Thoracic aorta endothelial cell (primary cell): ENCODE measurements at places on chromosomes 5 and 9. TPM values are rescaled to one million over a fixed set of nuclear protein-coding genes. Genes with fewer than 3 reads are reported as not detected.

PCDHB12 gene
- total RNA-seq, result 0.07 and 0.27 TPM in 2 replicates

SHISAL2B gene
- total RNA-seq, result not detected in 2 replicates

NR2F1-AS1 gene
- 19.1 and 21.5 TPM in 2 replicates for total RNA-seq

GARIN3 gene
- total RNA-seq, result not detected in 2 replicates

MAMDC2 gene
- total RNA-seq, result 8.1 and 20.5 TPM in 2 replicates

NUTM2G gene
- total RNA-seq, result not detected in 2 replicates

OR13C8 gene
- total RNA-seq, result not detected in 2 replicates

SMIM33 gene
- total RNA-seq, result 0.13 TPM in 1 of 2 replicates, not detected in the other

PRDM9 gene
- total RNA-seq, result not detected in 2 replicates

FOXD4L3 gene
- 0.27 TPM in 1 of 2 replicates, not detected in the other for total RNA-seq

IFNA21 gene
- total RNA-seq, result not detected in 2 replicates

PRR16 gene
- 0.29 and 0.66 TPM in 2 replicates for total RNA-seq

BAAT gene
- under 0.01 and 0.07 TPM in 2 replicates for total RNA-seq

KIF20A gene
- total RNA-seq, result 63.7 and 116 TPM in 2 replicates

ENTPD2 gene
- total RNA-seq, result not detected in 2 replicates

PCDHB15 gene
- total RNA-seq, result 0.14 and 0.66 TPM in 2 replicates

FOXD1 gene
- 0.13 TPM in 1 of 2 replicates, not detected in the other for total RNA-seq
